ENCODE measurements at places on chromosomes 6 and 20.

GRCh38 chr6:105433723-105434122 is 30.8 kb upstream of the PREP start:
- DNase-seq: no peak

GRCh38 chr6:155026022-155026705 is 31.0 kb downstream of the TIAM2 start:
- DNase-seq: peak; percentile 67

GRCh38 chr20:51700809-51701285 is 67.3 kb downstream of the ATP9A start:
- DNase-seq: no peak

GRCh38 chr6:51382847-51383246 is 564.2 kb downstream of the TFAP2B start:
- no peak for DNase-seq

- no peak for DNase-seq
Observed at GRCh38 chr6:170006900-170007467, 255.6 kb downstream of the ERMARD start.
